ENCODE measurements at places on chromosomes 5 and 9.

- DNase-seq, result no peak
These were observed 24.3 kb downstream of the BOD1 start for GRCh38 chr5:173592050-173592669.

- DNase-seq, result no peak
These were observed 7.2 kb downstream of the INSL6 start for GRCh38 chr9:5178126-5178805.

GRCh38 chr5:39233783-39234182 lies 14.4 kb upstream of the FYB1 start:
- DNase-seq, result no peak

- DNase-seq, result no peak
These were observed 9.7 kb upstream of the TGFBI start for GRCh38 chr5:136018814-136019783.

- no peak for DNase-seq
These were observed 6.2 kb upstream of the TMEM171 start for GRCh38 chr5:73114044-73114688.

- no peak for DNase-seq
These were observed 174.9 kb upstream of the PUM3 start for GRCh38 chr9:3018691-3019230.

GRCh38 chr5:56963246-56963645 lies 11.3 kb upstream of the MIER3 start:
- no peak for DNase-seq

DNA sequence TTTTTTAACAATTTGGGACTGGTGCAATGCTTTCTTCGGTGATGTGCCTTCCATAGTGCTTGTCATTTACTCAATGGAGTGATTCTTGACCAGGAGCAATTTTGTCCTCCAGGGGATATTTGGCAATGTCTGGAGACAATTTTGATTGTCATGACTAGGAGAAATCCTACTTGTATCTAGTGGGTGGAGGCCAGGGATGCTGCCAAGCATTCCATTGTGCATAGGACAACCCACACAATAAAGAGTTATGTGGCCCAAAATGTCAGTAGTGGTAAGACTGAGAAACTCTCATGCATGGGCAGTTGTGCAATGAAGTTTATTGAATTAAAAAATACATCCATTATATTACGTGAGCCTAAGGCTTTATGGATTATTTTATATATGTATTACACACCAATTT lies 70.5 kb downstream of the FOCAD start:
- DNase-seq, result no peak

GRCh38 chr5:55226934-55227663 lies at the start of gene MCIDAS:
TSS of gene MCIDAS (minus strand) at chr5:55227315. CDS start at chr5:55227138, 177 bp downstream.
- peak; percentile 26 for DNase-seq

DNA sequence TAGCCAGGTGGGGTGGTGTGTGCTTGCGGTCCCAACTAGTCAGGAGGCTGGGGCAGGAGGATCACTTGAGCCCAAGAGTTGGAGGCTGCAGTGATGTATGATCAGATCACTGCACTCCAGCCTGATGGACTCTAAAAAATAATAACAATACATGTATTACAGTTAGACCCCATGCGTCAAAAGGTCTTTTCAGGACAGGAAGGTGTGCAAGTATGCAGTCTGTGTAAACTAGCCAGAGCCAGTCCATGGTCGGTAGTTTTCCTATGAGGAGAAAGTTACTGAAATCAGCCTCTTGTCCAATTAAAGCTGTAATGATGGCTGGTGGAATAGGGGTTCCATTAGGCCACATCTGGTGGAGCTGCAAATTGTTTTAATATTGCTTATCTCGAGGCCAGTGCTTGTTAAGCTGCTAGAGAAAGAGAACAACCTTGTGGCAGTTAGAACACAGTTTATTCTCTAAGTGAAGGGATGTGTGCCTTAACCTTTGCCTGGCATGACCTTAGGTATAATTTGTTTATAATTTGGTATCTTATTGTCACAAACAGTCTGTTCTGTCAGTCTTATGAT lies 1.5 kb upstream of the STOM start:
- DNase-seq, result no peak

GRCh38 chr9:98506422-98507054 lies 202.2 kb downstream of the GABBR2 start:
- no peak for DNase-seq

- peak; percentile 39 for DNase-seq
These were observed 10.3 kb upstream of the RGMB start for GRCh38 chr5:98763001-98763630.

DNA sequence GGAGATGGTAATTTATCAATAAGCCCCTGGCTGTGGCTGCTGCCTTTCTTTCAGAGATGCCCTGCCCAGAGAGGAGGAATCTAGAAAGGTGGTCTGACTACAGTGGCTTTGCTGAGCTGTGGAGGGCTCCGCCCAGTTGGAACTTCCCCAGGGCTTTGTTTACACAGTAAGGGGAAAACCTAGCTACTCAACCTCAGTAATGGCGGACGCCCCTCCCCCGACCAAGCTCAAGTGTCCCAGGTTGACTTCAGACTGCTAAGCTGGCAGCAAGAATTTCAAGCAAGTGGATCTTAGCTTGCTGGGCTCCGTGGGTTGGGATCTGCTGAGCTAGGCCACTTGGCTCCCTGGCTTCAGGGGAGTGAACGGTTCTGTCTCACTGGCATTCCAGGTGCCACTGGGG lies 865.4 kb upstream of the ACO1 start:
- no peak for DNase-seq

DNA sequence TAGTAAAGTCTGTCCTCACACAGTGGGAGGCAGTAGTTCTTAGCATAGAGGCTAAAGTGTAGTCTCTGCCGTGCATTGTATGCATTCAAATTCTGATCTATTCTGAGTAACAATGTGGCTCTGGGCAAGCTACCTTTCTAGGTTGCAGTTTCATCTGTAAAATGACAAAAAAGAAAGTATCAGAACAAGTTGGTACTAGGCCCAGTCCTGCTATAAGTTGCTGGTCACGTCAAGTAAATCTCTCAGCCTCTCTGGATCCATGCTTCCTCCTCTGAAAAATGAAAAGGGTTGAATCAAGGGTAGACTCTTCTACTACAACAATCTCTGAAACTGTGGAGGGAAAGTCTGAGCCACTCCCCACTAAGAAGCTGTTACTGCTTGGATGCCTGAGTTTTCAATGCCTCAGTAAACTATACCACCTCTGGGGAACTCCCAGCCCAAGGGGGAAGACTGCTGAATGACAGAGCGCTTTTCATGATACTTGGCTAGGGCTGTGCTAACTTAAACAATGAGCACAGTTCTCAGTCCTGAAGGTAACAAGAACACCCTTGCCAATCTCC lies 34.5 kb upstream of the SPARC start:
- peak; percentile 3 for DNase-seq

- peak; percentile 16 for DNase-seq
These were observed 450.5 kb upstream of the GRAMD2B start for GRCh38 chr5:125972706-125973105.

DNA sequence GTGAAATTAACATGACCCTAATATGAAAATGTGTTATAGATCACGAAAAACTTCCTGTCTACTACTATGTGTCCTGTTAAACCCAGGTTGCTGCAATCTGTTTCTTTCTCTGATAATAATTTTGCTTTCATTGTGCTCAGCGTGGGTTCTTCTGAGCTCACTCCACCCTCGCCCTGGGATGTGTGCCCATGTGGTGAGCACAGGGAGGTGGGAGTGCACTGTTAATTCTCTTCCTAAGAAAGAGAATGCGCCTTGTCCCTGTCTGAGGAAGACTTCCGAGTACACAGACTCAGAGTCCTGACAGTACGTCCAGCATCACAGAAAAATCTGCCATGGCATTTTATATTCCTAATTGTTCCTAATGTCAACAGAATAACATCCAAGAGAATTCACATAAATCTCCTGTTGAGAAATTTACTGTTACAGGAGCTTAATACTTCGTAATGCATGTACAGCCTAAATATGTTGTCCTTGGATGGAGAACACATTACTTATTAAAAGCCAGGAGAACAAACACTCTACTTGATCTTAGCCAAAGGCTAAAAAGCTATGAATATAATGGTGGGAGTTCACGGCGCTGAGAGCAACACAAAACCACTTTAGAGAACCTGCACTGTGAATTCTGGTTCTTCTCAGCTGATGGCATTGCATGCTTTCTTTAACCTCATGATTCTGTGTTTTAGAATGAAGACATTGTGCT lies 102.6 kb downstream of the PDE4D start:
- DNase-seq, result no peak

DNA sequence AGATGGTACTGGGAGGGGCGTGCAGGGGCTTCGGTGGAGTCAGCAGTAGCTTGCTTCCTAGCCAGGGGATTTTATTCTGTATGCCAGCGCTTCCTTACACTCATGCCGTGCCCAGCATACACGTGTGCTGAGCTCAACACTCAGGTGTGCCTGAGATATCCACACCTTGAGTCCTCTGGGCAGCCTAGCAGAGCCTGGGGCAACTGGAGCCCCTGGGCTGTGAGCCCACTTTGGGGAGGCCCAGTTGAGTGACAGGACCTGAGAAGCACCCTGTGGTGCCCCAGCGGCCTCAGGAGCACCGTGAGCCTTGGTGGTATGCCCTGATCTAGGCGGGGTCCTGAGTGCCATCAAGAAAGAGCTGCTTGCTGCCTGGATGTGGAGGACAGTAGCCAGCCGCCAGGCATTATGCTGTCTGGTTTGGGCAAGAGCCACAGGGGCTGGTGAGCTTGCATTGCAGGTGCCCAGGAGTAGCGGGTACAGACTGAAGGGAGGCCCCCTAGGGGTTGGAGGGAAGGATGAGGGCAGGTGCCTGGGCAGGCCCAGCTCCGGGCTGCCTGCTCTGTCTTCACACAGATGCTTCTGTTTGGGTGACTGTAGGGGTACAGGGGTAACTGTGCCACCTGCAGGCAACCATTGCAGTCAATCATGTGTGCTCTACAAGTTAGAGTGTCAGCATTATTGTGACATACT lies 42.9 kb downstream of the BNIP1 start:
- no peak for DNase-seq

DNA sequence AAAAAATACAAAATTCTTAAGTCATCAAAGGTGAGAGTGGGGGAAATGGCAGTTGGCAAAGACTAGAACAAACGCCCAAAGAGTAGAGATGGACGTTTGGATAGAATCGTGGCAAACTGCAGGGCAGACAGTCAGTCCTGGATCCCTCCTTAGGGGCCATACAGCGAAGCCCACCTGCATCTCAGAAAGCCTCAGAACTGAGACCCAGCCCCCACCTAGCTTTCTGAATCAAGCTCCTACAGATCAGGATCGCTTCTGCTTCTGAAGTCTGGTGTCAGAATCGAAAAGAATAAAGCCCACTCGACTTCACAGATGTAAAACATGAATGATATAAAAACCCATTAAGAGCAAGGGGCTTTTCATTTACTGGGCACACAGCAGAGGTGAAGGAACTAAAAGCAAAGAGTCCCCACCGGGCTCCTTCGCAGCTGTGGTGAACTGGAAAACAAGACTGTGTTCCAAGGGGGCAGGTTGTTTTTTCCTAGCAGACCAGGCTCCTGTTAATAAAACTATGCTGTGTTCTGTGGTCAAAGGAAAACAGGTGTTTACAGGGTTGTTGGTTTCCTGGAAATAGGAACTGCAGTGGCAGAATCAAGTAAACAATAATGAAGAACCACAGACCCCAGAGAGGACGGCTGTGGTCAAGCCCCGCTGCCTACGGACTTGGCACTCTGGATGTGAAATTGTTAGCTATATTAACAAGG lies 91.8 kb downstream of the TLE1 start:
- DNase-seq, result no peak

DNA sequence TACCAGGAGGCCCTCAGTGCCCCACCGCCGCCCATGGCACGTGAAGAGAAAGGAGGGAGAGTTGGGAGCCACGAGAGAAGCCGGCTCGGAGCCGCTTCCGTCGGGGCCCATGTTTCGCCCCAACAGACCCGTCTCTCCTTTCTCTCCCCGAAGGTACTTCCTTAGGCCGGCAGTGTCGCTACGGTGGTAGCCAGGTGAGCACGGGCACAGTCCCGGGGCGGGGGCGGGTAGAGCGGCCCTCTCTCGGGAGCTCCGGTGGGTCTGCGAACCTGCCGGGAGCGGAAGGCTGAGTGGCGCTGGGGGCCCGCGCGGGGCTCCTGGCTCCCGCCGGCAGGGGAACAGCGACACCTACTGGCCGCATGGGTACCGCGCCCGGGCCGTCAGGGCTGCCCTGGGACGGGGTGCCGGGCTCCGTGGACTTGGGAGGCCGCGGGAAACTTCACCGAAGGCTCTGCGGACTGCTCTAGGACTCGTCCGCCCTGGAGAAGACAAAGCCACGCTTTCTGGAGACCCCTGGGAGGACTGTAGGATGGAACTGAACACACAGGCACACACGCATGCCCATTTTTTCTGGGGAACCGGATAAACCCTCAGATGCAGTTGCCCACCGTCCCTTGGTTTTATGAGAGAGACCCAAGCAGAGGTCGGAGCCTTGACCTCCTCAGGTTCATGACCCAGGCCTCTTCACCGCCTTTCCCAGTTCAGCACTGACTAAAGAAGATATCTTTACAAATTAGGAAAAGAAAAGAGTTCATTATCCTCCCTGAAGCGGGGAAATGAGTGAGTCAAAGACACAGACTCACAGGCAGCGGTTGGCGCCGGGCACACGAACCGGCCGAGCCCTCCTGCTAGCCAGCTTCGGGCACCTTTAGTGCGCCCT lies 202.5 kb downstream of the MEF2C start:
- peak; percentile 51 for DNase-seq

- no peak for DNase-seq
These were observed 217.7 kb downstream of the PJA2 start for GRCh38 chr5:109192027-109192426.

GRCh38 chr9:27599102-27599869 lies 26.0 kb upstream of the C9orf72 start:
- DNase-seq, result no peak

DNA sequence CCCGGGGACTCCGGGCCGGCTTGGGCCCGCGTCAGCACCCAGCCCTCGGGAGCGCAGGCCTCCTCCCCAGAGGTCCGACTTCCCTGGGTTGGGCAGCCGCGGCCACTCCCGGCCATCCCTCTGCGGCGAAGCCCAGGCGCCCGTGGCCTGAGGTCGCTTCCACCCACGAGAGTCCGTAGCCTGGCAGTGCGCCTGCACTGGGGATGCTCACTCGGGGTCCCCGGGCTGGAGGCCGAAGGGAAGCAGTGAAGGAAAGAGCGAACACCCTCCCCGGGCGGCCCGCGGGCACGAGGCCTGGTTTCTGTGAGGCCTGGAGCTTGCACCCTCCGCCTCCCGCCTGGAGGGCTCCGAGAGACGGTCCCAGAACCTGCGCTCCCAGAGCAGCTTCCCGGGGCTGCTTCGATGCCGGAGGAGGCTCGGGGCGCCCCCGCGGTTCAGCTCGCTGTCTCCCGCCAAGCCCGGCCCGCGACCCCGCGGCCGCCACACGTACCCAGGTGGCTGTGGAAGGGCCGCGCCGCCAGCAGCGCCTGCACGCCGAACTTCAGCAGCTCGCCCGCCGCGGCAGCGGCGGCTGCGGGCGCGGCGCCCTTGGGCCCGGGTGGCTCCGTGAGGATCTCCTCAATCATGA lies 607 bp downstream of the BARX1 start:
- DNase-seq, result no peak

- no peak for DNase-seq
These were observed 21.9 kb downstream of the CD14 start for GRCh38 chr5:140611020-140611521.
